Fibroblast of the conjunctiva (primary cell): ENCODE measurements at places on chromosomes 5 and 9.

DNA sequence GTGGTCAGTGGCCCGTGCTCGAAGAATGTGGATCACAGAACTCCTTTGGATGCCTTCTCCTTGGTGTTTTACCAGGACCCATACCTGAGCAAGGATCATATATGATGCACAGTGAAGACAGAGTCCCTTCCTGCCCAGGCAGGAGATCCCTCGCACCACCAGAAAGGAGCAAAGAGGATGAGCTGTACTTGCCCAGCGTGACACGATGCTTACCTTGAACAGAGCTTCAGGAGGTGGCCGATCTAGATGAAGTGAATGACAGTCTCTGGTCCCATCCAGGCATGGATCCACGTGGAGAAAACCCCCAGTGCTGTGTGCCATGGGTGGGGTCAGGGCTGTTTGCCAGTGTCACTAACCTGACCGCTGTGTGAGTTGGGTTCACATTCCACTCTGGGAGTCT is 455.4 kb downstream of the GADD45G start:
- no peak for DNase-seq

DNA sequence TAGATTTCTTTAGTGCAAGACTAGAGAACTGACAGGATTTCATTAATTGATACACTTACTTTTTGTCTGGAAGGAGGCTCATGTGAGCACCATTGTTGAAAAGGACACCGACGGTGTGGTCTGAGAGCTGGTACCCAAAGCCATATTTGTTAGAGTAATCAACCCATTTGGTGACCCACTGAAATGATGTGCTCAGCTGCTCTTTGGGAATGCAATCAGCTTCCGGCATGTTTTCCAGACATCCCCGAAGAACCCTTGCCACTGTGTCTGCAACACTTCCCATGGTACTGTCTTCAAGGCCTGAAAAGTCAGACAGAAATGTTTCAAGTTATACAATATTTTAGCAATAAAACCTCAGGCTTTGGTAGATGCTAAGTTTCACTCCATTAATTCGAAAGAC is 4.4 kb downstream of the PLK2 start:
- no peak for DNase-seq

DNA sequence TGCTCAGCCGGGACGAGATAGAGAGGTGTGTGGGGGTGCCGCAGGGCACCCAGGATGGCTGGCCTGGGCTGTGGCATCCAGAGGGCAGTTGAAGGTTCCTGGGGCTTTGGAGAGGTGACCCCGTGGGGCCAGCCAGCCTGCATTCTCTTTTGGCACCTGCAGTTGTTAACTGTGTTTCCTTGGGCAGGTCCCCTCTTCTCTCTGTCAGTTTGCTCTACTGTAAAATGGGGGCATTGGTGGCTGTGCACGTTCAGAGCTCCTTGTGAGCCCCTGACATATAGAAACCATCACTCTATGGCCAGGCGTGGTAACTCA is 8.5 kb downstream of the ZDHHC12 start:
- DNase-seq: no peak

GRCh38 chr9:80059979-80060378 is 488.2 kb downstream of the TLE4 start:
- DNase-seq: no peak

- no peak for DNase-seq
These were observed 1.4 kb downstream of the CHD1 start for GRCh38 chr5:98927242-98927988.

- no peak for DNase-seq
These were observed 101.8 kb downstream of the SPRY4 start for GRCh38 chr5:142222866-142223558.

DNA sequence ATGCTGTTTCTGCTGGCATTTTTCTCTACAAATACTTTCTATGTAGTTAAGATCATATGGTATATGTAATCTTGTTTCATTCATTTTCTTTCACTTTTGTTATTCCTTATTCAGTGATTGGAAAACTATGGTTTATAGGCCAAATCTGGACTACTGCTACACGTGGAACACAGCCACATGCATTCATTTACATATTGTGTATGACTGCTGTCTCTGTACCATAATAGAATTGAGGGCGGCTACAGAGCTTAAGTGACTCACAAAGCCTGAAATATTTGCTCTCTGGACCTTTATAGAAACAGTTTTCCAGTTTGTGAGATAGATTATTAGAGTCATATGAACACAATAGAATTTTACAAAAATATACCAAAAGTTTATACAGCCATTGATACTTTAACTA is 133.6 kb upstream of the CDKN2B start:
- no peak for DNase-seq

DNA sequence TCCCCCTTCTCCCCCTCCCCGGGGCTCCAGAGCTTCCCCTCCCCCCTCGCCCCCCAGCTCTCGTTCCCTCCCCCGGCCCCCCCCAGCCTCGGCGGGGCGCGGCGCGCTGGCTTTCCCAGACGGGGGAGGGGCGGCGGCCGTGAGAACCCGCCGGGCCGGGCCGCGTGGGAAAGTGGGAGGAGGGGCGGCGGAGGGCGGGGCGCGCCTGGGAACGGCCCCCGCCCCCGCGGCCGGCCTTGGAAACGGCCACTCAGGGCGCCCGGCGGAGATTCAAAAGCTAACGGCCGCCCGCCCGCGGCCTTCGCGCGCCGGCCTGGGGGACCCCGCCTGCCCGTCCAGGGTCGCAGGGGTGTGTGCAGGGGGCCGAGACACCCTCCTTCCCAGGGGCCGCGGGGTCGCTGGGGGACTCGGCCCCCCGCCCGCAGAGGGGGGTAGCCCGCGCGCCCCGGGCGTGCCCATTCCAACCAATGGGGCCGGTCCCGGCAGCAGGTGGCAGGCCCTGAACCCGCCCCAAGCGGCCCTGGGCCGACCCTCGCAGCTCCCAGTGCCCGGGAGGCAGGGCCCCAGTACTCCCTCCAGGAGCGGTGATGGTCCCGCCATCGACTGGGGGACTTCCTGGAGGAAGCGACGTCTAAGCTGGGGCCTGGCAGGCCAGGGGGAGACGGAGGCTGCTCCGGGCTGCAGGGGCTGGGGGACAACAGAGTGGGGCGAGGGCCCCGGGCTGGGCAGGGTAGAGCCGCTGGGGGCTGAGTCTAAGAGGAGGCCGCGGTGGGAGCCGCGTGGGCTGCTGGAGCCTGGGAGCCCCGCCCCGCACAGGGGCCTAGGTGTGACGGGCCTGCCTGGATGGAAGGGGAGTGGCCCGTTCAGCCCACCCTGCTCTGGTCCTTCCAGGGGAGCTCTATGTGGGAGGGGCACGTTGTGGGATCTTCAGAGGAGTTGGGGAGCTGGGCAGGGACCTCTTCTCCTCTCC is 14.2 kb upstream of the NRARP start:
- no peak for DNase-seq

- no peak for DNase-seq
These were observed 5.1 kb upstream of the CKS2 start for GRCh38 chr9:89305868-89306267.

DNA sequence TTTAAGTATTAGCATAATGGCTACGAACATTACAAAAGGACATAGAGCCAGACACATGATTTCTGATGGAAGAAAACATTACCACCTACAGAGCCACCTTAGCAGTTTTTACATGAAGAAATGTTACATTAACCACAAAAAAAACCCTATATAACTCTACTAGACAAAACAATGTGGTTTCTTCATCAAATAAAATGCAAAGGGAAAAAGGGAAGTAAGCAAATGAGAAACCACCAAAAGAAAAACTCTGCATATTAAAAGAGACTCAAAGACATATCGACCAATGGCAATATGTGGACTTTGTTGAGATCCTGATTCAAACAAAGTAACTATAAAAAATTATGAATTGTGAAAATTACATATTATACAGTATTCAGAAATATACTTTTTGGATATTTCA is 132.7 kb downstream of the TSSK1B start:
- no peak for DNase-seq

DNA sequence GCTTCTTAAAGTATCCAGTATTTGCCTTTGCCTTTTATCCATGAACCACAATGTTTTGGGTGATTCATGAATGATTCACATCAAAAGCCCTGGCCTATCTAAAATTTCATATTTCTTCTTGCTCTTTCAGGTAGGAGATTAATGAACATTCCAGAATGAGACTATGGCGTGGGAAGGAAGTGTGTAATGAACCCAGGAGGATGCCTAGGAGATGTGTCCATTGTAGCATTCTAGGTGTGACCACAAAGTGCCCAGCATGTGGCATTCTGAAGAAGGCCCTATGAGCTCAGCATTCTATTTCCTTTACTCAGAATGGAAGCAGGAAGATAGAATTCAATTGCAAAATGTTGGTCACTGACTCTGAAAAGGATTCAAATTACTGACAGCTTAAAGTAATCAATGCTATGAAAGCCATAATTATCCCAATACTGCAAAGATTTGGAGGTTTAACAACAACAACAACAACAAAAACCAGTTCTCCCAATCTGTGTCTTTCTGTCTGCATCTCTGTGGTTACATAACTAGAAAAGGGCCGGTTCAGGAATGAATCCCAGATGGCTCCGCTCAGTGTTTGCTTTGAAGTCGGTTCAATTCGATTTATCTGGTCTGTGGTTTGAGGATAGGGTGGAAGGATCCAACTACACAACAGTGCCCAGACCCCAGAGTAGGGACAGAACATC is 126.7 kb downstream of the FOXD1 start:
- no peak for DNase-seq

DNA sequence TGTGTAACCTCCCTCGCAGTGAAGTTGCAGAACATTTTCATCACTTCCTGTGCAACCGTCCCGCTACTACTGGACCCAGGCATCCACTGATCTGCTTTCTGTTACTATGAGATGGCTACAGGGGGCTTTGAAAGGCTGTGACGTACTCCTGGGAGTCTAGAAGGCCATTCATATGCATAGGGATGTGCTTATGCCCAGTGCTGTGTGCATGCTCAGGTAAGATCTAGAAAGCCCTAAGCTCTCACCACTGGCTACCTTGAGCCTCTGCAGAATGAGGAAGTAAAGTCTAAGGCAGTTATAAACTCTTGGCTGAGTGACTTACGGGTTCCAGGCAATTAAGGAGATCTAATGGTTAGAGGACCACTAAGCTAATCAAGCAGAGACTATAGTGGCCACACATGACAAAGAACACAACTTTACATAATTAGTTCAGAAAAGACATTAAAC is 11.8 kb downstream of the HNRNPAB start:
- no peak for DNase-seq

GRCh38 chr9:27377147-27377807 is 80.3 kb upstream of the EQTN start:
- no peak for DNase-seq

DNA sequence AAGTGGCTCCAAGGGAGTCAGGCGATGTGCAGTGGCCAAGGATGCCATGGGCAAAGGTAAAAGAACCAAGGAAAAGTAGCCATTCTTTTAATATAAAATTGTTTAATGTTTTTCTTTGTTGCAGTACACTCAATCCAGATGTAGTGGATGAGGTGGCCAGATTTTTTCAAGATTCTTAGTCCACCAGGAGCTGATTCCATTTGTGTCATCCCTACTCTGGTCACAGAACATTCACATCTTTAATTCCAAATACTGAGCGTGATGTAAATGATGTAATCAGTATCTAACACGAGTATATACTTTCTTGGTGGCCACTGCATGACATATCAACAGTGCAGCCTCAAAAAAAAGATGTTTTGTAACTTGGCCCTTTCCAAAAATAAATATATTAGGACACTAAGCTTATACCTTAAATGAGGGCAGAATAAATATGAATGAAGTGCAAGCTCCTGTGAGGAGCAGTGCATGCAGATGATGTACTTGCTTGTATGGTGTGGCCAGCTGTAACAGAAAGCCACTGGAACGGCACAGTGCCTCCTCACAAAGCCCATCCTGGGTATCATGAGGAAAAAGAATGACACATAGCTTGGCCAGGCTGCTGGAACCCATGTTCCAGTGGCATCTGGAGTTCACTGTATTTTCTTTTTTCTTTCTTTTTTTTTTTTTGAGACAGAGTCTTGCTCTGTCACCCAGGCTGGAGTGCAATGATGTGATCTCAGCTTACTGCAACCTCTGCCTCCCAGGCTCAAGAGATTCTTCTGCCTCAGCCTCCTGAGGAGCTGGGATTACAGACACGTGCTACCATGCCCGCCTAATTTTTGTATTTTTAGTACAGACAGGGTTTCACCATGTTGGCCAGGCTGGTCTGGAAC is 6.5 kb upstream of the SPATA24 start:
- no peak for DNase-seq

GRCh38 chr9:98773721-98774120 is 22.6 kb downstream of the ANKS6 start:
- no peak for DNase-seq

- DNase-seq: no peak
These were observed 1237.8 kb upstream of the ACO1 start for GRCh38 chr9:31146485-31147166.

DNA sequence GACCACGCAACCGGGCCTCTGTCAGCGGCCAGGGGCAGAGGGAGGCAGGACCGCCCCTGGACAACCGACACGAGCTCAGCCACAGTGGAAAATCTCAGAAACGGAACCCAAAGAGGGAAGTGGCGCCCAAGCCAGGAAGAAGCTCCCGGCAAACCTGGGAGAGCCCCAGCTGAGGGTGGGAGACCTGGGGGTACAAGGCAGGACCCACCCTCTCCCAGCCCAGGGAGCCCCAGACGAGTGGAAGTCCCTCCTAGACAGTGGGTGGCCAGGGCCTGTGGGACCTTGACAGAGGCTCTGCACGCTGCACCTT is 3.0 kb downstream of the SLC12A7 start:
- no peak for DNase-seq

GRCh38 chr5:138336952-138337684 is 948 bp upstream of the FAM53C start:
- peak; percentile 65 for DNase-seq

DNA sequence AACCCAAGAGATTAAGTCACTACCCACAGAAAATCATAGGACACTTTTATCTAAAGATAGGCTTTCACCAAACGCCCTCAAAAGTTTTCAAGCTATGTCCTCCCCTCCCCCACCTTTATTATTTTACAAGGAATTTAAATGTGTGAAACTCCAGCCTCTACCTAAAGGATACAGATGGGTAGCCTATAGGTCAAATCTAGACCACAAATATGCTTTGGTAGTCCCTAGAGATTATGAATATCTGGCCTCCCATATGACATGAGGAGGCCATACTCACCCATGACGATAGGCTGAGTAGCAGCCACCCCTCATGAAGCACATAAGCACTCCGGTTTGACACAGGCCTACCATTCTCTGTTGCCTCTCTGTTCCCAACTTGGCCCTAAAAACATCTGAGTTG is 11.9 kb downstream of the SIL1 start:
- no peak for DNase-seq

- no peak for DNase-seq
These were observed 923.1 kb upstream of the CDH10 start for GRCh38 chr5:25567881-25568280.

GRCh38 chr5:39558541-39558940 is 133.8 kb upstream of the DAB2 start:
- DNase-seq: no peak

DNA sequence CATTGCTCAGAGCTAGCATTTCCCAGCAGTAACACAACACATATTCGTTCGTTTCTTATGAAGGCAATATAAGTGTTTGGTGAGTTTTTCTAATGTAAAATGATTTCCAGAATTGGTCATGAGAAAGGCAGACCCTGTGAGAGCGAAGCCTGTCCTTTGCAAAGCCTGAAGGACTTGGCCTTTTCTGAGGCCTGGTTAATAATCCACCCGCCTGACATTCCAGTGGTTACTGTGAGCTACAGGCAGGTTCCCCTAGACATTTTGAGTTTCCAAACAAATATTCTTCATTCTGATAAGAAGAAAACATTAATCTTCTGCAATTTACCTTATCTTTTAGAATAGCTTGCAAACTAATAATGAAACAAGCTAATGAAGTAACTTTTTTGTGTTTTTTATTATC is 38.0 kb downstream of the ADAMTS16 start:
- DNase-seq: no peak
